ENCODE measurements at places on chromosomes 4 and X.

- no peak for DNase-seq
These were observed 106.3 kb downstream of the SORCS2 start for GRCh38 chr4:7298619-7299009.

DNA sequence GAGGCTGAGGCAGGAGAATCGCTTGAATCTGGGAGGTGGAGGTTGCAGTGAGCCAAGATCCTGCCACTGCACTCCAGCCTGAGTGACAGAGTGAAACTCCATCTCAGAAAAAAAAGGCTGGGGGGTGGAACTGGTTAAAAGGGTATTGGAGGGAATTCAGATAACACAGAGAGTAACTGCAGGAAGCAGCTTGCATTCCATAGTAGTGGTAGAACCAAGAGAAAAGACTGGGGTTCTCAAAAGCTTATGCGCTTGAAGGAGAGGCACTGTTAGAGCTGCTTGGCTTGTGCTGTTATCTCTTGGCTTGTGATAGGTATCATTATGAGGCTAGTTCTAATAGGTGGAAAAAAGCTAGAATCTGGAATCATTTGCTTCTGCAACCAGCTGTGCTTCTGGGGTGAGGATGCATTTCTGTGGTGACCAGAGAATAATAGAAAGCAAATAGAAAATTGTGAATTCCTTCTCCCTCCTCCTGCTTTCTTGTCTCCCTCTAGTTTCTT, 91.2 kb upstream of the ELOVL6 start:
- DNase-seq = no peak

GRCh38 chrX:109889289-109890006, 113.5 kb upstream of the TMEM164 start:
- no peak for DNase-seq

- DNase-seq = no peak
These were observed 204.8 kb downstream of the CFAP299 start for GRCh38 chr4:80540349-80540748.

DNA sequence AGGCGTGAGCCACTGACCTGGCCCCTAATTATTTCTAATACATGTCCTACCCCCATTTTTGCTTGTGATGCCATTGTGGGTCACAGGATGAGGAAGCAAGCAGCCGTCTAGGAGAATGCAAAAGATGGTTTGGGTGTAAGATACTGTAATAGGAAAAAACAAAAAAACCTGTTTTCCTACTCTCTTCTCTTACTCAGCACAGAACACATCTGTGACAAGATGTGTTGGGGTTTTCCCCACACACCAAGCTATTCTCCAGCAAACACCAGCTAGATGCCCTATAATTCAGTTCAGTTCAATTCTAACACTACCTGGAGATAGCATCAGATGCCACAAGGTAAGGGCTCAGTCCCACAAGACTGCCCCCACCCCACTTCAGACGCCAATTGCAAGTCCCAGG, 15.3 kb upstream of the HPRT1 start:
- no peak for DNase-seq

DNA sequence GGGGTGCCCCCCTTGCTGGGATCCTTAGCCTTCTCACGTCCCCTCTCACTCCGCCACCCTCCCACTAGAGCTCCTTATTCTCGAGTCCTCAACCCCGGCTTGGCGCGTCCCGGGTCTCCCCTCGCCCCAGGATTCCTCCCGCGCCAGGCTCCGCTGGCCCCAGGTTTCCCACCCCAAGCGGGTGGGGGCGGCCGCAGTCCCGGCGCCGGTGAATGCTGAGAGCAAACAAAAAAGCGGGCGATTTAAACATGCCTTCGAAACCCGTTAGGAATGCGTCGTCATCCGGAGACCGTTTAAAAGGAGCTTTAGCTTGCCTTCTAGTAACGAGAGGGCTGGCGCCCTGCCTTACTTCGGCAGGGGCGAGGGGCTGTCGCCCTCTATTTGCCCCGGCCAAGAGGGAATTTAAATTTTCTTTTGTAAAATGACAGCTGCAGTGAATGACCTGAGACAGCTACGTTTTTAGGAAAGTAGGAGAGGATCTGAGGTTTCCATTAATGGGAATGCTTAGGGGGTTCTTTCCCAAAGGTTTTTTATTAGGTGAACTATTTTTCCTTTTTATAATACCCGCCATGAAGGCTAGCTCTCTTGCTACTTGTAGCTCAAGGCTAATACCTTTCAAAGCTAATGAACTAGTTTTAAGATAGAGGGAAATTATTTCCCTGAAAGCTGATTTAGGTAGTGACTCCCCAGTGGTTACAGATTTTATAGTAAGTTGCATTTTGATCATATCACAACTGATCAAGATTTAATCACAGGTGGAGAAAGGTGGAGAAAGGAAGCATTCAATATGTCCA, 3.1 kb downstream of the JADE1 start:
- peak; percentile 15 for DNase-seq

DNA sequence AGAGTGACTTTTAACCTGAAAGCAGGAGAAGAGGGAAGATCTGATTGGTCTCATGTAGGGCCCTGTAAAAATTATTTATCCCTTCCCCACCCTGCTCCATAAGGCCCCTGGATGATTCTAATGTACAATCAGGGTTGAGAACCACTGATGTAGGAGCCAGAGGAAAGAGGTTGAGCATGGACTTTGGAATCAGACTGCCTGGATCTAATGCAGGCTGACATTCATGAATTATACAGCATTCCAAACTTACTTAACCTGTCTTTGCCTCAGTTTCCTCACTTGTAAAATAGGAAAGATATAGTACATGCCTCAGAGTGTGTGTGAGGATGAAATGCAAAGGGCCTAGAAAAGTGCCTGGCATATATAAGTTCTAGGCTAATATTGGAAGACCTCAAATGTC, 47.0 kb downstream of the STX18 start:
- DNase-seq = no peak

DNA sequence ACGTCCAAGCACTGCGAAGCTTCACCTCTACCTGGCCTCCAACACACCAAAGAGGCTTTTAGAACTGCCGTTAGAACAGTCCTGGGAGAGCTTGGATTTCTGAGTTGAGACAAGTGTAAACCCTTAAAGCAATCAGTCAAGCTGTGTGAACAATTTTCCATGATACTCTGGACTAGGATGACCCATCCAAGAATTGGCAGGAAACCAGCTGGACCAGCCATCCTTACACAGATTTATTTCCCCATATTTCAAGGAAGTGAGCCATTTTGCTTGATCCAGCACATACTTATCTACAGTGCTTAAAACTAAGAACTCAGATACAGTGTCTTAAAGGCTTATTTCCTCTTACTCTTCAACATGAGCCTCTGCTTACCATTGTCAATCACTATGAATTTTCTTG, 340.7 kb upstream of the HS3ST1 start:
- DNase-seq = no peak

- no peak for DNase-seq
These were observed 54.2 kb upstream of the STS start for GRCh38 chrX:7093305-7093704.

DNA sequence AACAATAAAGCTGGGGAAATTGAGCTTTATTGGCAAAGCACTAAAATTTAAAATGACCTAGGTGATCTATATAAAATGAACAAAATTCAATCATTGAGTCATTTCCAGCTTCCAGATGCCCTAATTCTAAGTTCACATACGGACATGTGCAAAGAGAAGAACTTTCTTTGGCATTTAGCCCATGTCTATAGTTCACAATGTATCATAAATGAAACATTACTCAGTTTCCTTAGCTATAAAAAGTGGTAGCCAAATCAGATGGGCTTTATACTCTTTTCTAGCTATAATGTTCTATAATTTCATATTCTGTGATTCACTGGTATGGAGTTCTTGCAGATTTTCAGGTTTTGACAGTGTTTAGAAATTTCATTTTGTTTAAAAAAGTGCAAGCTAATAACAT, 327.4 kb downstream of the KCTD8 start:
- no peak for DNase-seq

- no peak for DNase-seq
These were observed 755.4 kb downstream of the SH3BGRL start for GRCh38 chrX:81957318-81957717.

DNA sequence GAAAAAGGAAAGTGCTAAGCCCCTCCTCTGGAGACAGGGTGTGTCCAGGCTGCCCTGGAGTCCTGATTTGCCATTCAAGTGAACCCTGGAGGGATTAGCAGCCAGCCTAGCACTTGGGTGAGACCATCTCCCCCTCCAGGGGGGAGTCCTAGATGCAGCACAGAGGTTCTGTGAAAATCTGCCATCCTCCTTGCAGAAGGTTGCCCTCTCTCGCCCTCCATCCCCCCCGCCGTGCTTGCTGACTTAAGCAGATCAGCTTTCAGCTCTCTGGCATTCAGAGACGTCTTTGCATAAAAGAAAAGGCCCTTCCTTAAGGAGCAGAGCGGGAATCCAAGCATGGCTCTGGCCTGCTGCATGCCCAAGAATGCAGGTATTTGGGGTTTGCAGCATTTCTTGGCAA, 102.1 kb upstream of the SCML1 start:
- DNase-seq = peak; percentile 45

DNA sequence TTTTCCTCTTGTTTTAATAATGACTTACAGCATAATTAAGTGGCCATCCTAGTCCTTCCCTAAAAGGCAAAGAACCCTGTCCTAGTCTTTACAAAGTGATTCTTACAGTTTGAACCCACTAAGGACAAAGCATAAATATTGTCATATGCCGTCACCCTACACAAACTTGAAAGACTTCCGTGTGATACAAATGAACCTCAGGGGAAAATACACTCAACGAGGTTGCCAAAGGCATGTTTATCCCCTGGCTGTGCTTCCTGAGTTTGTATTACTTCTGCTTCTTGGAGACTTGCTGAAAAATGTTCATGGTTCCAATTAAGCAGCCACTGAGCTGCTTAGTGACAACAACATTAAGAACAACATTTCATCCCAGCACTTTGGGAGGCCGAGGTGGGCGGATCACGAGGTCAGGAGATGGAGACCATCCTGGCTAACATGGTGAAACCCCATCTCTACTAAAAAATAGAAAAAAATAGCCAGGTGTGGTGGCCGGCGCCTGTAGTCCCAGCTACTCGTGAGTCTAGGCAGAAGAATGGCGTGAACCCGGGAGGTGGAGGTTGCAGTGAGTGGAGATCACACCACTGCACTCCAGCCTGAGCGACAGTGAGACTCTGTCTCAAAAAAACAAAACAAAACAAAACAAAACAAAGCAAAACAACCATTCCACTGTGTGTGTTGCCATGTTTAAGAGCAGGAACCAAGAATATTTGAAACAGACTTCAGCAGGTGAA, 16.2 kb downstream of the RASSF6 start:
- no peak for DNase-seq

- DNase-seq = no peak
These were observed 53.6 kb upstream of the FUNDC1 start for GRCh38 chrX:44596277-44596676.

DNA sequence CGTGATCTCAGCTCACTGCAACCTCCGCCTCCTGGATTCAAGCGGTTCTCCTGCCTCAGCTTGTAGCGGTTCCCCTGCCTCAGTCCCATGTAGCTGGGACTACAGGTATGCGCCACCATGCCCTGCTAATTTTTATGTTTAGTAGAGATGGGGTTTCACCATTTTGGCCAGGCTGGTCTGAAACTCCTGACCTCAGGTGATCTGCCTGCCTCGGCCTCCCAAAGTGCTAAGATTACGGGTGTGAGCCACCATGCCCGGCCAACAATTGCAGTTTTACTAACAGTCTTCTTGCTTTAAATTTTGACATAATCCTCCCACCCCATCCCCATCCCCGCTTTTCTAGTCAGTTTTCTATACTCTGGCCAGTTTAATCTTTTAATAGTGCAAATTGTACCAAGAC, 112.0 kb downstream of the CFAP299 start:
- no peak for DNase-seq

DNA sequence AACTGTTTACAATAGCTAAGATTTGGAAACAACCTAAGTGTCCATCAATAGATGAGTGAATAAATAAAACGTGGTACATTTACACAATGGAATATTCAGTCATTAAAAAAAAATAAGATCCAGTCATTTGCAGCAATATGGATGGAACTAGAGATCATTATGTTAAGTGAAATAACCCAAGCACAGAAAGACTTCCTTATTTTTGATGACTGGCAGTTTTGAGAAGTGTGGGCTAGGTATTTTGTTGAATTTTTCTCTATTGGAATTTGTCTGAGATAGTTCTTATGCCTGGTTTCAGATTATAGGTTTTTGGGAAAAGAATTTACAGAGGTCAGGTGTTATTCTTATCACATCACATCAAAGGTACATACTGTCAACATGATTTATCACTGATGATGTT, 293.8 kb upstream of the ARSJ start:
- no peak for DNase-seq

DNA sequence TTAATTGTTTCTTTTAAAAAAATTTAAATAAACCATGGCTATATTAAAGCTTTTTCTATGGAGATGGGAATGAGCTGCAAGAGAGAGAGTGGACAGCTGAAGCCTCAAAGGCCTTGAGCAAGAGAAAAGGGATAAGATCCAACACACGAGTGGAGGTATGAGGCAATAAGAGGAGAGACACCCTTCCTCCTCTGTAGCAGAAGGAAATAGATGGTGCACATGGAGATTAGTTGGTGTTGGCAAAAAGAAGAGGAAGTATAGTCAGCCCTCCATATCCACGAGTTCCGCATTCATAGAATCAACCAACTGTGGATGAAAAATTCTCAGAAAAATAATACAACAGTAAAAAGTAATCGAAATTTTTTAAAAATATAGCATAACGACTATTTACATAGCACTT, 3.2 kb downstream of the CXorf38 start:
- no peak for DNase-seq

- DNase-seq = no peak
These were observed 60.5 kb upstream of the USP9X start for GRCh38 chrX:41024755-41025154.

DNA sequence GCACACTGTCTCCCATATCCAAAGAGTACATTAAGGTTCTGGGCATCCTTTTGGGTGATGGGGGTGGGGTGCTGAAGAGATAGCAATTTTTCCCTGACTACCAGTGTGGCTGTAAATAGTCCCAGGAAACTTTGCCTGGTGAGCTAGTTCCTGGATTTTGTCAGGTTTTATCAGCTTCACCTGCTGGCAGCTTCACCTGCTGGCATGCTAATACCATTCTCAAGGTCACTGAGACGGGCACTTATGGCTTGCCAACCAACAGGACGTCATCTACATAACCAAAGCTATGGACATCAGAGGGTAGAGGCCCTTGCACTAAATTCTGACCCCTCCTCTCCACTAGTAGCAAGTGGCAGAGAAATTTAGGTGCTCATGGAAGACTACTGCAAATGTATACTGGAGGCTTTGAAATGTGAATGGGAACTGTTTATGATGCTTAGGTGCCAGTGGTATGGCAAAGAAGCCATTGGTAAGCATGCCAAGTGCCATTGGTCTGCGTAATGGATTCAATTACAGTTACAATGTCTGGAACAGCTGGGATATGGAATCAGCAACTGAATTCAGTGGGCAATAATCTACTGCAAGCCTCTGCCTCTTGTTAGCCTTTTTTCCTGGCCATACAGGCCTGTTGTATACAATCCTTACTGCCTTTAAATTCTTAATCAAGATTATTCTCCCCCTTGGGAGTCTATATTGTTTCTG, 71.6 kb upstream of the SH3RF1 start:
- no peak for DNase-seq

DNA sequence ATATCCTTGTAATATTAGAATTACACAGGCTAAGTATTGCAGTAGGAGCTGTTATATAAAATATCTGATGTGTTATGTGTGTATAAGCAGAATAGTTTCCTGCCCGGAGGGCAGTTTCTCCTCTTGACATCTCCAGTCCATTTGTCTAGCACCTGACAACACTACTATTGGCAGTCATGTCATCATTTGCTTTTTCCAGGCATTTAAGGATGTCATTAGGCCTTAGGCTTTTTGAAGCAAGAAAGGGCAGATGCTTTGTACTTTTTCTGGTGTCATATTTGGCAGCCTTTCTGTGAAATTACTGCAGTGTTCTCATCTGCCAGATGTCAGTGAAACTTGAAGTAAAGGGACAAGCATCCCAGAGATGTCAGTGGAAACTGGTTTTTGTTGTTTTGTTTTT, 2017.6 kb upstream of the IGFBP7 start:
- DNase-seq = no peak
